ENCODE measurements at places on chromosomes 12 and 14. TPM values are rescaled to one million over a fixed set of nuclear protein-coding genes. Genes with fewer than 3 reads are reported as not detected.

The NUP37 gene
- 38.9 TPM for polyA plus RNA-seq

DNA sequence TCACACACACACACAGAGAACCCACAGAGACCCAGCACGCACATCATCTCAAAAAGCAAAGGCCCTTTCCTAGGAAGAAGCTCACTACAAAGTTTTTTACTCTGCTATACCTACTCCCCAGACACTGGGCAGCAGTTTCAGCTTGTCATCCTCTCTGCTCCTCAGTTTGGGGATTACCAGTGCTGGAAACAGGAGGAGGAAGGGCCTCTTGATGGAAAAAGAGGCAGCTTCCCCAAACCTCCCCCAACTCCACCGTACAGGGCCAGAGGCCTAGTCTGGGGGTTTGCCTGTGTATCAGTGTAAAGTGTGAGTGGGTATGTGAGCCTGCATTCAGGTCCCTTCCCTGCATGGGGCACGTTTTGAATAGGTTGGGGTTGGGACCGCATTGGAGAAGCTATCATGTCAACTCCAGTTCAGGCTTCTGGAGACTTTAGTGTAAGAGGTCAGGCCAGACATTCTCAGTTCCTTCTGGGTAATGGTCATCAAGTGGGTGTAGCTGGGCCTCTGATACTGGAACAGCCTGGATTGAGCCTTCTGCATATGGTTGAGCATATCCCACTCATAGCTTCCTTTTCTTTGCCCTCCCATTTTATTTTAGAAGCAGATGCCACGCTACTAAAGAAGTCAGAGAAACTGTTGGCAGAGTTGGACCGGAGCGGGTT, 1.2 kb downstream of the REM2 start:
- no peak for DNase-seq

DNA sequence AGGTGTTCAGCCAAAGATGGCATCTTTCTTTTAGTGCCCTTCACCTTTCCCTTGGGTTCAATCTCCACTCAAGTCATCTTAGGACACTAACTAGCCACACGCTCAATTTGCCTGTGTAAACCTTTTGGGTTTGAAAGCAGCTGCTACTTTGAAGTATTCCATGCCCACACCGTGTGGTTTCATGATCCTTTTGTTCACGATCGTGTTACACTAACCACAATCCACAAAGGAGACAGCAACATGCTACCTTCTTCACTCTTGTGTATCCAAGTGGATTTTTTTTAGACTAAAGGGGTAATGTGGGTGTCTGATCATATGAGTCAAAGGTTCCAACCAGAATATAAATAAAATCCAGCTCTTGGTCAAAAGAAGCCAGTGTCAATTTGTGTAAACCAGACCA, 122.7 kb upstream of the FAR2 start:
- no peak for DNase-seq

The KLRC4 gene
- polyA plus RNA-seq = not detected

DNA sequence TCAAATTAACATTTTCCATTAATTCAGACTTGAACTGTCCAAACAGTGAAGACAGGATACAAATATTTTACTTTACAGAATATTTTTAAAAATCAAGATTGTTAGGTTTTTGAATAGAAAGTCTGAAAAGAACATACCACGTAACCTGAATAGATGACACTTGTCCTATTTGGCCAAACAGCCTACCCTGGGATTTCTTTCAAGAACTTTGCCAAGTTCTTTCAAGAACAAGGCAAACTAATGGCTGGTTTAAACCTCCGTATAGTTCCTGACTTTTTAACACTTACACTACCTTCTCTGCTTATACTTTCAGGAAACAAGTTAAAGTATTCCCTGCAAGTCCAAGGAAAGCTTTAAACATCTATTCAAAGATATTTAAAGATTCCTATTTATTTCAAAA, 35.0 kb downstream of the MAP4K5 start:
- DNase-seq = no peak

The PAPLN gene
- 24.4 TPM for polyA plus RNA-seq

- DNase-seq = no peak
Measured at GRCh38 chr12:24938341-24938740, 10.6 kb downstream of the BCAT1 start.

The TNFAIP2 gene
- polyA plus RNA-seq = 22.4 TPM

- DNase-seq = no peak
Measured at GRCh38 chr12:12467688-12468261, 94.9 kb downstream of the DUSP16 start.

DNA sequence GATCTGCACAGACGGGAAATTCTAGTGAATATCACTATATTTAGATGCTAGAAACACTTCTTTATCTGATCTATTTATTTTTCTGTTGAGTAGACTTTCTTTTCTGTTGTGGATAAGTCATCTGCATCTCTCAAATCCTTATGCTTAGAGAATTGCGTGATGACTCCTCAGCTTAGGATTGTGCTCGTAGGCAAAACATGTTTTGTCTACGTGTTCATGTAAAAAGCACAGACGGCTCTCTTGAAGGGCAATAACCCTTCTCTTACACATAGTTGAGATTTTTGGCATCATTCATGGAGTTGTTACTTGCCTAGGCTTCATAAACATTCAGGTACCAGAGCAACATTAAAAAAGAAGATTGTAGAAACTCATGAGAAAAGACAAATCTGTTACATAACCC, 18.6 kb downstream of the PPFIBP1 start:
- DNase-seq = no peak

The KLRG1 gene
- 2.8 TPM for polyA plus RNA-seq

DNA sequence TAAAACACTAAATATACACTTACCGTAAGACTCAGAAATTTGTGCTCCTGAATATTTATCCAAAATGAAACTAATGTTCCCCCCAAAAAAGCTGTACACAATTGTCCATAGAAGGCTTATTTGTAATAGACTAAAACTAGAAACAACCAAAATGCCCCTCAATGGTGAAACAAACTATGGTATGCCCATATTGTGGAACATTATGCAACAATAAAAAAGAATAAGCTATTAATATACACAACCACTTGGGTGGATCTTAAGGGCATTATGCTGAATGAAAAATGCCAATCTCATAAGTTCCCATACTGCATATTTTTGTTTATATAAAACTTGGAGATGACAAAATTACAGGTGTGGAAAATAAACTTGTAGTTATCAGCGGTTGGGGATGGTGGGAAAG, 357.4 kb downstream of the KCNH5 start:
- no peak for DNase-seq

- DNase-seq = no peak
Measured at GRCh38 chr14:38074754-38075153, 132.9 kb upstream of the SSTR1 start.

The RDH12 gene
- 0.38 TPM for polyA plus RNA-seq

DNA sequence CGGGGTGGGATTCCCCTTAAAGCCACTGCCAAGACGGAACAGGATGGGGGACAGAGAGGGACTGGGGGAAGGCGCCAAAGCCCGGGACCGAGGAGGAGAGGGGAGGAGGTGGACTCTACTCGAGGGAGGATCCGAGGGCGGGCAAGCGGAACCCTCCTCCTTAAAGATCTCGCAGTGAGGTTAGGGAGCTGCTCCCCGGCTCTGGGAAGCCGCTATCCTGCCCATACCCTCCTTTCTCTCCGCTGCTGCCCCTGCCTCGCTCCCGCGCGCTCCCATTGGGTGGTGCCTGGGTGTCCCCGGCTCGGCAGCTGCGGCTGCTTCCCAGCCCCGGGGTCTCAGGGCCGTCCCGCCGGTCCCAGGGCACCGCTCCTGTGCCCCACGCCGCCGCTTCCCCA, 16.4 kb downstream of the KRT18 start:
- no peak for DNase-seq

The TAS2R46 gene
- polyA plus RNA-seq = not detected

The GLI1 gene
- polyA plus RNA-seq = 15.9 TPM

The ALKBH2 gene
- 28.1 TPM for polyA plus RNA-seq

- DNase-seq = no peak
Measured at GRCh38 chr12:76219806-76220205, 128.4 kb downstream of the BBS10 start.

DNA sequence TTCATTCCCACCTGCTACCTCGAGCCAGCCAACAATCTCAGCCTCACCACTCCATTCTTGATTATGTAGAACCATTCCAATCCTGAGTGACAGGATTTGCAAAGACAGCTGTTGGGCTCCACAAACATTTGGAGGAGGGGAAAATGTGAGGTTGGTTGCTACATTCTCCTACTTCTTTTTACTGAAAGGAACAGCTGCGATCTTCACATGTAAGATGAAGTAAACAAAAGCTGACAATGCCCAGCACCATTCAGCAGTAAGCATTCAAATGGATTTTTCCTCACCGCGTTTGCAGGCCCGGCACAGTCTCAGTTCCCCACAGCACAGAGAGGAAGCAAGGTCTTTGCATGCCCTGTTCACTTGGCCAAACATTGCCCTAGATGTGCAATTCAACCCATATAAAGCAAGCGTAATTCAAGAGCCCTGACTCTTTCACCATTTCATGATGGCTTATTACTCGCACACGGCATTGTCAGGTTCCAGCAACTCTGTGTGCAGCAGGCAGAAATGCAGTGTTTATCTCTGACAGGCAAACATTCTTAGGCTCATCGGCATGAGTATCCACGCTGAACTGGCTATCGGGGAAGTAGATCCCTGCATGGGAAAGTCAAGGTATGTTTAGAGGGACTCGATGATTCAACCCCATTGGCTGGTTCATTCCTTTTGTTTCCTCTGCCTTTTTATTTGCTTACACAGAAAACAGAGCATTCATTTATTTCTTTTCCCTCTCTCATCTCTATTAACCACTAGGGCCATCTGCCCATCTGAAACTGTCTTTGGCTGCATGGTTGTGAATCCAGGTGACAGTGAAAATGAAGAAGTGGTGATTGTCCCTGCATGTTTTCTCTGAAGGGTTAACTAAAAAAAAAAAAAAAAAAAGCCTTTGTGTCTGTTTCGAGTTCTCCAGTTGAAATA, 236.1 kb upstream of the PLEKHG7 start:
- no peak for DNase-seq

The PPP1R1A gene
- polyA plus RNA-seq = 58.2 TPM

- DNase-seq = no peak
Measured at GRCh38 chr12:8907513-8907912, 6.8 kb upstream of the PHC1 start.

DNA sequence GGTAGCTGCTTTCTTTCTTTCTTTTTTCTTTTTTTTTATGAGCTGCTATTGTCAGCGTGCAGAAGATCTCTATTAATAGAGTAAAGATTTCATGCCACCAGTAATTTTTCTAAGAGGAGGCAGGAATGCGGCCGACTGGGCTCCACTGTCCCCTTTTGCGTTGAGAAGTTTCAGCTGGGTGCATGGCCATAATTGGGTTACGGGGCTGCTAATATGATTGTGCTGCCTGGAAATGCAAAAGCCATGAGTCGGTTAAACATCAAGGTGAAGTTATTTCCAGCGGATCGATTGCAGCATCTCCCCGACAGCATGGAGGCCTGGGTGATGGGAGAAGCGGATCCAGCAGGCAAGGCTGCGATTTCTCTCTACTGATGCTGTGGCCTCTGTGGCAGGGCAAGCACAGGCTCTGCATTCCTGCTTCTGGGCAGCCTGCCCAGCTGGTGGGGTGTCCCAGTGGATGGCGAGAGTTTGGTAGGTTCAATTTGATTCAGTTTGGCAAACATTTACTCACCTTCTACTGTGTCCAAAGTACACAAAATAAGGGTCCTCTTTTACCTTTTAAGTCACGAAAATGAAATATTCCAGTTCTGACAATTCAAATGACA, 54.4 kb upstream of the PRMT8 start:
- DNase-seq = no peak

- no peak for DNase-seq
Measured at GRCh38 chr14:31592631-31593030, 31.4 kb downstream of the NUBPL start.

DNA sequence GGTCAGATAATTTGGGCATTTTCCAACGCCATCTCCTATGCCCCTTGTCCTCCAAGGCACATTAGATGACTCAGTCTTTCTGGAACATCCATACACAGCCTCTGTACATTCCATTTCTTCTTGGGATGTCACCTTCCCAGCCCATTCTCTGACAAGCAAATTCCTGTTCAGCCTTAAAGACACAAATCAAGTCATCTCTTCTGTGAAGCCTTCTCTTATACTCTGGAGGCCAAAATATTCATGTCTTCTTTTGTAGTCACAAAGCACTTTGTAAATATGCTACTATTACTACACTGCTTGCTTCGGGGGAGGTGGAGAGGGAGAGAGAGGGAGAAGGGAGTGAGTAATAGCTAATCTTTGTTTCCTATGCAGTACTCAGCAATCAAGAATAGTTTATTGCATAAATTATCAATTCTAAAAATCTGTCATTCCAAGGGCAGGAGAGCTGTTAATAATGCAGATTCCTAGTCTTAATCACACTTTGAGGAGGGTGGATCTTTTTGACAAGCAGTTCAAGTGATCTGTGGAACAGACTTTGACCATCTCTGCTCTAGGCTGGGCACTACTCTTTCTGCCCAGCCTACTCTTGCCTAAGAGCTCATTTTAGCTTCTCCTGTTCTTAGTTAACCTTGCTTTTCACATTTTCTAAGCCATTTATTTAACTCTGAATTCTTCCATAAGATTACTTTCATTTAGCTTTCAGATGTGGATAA, 27.9 kb downstream of the KCNMB4 start:
- DNase-seq = no peak

DNA sequence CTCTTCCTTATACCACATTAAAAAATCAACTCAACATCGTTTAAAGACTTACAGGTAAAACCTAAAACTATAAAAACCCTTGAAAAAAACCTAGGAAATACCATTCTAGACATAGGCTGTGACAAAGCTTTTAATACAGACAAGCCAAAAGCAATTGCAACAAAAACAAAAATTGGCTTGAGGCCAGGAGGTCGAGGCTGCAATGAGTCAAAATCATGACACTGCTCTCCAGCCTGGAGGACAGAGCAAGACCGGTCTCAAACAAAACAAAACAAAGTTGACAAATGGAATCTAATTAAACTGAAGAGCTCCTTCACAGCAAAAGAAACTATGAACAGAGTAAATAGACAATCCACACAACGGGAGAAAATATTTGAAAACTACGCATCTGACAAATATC, 1057.8 kb downstream of the FSCB start:
- DNase-seq = no peak

The SYNDIG1L gene
- 0.28 TPM for polyA plus RNA-seq

DNA sequence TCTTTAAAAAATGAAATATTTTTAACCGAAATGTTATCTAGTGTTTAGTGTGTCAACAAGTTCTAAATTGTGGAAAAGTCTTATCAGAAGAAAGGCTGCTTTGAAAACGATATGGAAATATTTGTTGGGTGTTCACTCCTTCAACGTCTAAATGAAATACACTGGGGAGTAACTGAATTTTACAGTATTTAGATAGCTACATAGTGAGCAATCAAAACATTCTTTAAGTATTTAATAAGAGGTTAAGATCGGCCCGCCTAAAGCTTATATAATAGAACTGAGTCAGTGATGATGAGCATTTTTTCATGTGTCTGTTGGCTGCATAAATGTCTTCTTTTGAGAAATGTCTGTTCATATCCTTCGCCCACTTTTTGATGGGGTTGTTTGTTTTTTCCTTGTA, 228.3 kb downstream of the RAD51B start:
- no peak for DNase-seq

All from right renal cortex interstitium (tissue), 3 donors.